NCI-H82 (cell line): ENCODE measurements at places on chromosomes 5 and 9.

- DNase-seq, result peak; percentile 75
Observed at GRCh38 chr9:17578911-17579793, at the start of gene SH3GL2. TSS of gene SH3GL2 (plus strand) at chr9:17579066.

- no peak for DNase-seq
Observed at GRCh38 chr5:111201705-111202104, 22.5 kb upstream of the CAMK4 start.

GRCh38 chr9:134804871-134805270, 75.7 kb upstream of the FCN2 start:
- DNase-seq, result no peak

- DNase-seq, result peak; percentile 72
Observed at GRCh38 chr9:125749951-125750626, 2.9 kb downstream of the PBX3 start.

DNA sequence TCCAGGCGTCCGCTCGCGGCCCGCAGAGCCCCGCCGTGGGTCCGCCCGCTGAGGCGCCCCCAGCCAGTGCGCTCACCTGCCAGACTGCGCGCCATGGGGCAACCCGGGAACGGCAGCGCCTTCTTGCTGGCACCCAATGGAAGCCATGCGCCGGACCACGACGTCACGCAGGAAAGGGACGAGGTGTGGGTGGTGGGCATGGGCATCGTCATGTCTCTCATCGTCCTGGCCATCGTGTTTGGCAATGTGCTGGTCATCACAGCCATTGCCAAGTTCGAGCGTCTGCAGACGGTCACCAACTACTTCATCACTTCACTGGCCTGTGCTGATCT, 294 bp downstream of the ADRB2 start:
- DNase-seq, result no peak

DNA sequence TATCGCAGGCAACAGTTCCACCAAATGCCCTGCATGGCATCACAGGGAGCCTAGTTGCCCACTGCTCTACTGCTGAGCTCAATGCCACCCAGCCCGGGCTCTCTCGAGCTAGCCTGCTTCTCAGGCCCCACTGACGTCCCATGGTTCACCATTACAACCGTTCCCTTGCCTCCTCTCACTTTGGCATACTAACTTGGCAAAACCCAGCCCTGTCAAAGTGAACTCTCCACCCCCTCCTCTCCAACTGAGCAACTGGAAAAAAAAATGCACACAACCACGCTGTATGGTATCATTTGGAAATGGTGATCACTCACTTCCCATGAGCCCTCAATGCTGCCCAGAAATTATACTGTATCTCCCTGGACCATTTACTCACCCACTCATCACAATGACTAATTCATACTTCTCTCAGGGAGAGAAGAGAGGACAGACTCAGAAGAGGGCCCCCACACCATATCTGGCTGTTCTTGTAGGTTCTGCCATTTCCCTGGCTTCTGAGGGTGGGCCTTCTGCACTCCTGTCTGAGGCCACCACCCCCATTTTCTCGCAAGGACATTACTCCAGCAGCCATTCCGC, 51.4 kb upstream of the RARS1 start:
- DNase-seq, result no peak

GRCh38 chr9:650362-650761, 191.1 kb upstream of the DMRT1 start:
- no peak for DNase-seq

GRCh38 chr9:115883467-115884329, 269.9 kb upstream of the PAPPA start:
- DNase-seq, result peak; percentile 51

DNA sequence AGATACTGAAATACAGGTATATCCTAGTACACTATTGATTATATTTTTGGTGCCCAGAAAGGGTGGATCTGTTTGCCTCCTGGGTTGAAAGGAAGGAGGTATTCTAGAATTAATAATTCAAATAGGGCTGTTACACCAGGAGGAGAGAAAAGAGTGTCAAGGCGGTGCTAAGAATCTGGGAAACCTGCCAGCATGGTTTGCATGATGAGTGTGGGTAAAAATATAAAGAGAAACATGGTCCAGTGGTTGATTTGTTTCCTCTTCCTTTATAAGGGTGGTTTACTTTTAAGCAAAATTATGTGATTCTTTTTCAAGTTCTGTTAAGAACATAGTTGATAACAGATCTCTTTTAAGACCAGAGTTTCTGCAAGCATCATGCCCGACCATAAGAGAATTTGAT, 69.4 kb upstream of the NFIB start:
- DNase-seq, result no peak

- DNase-seq, result no peak
Observed at GRCh38 chr5:39466846-39467245, 42.1 kb upstream of the DAB2 start.

- DNase-seq, result no peak
Observed at GRCh38 chr5:142803428-142804125, 33.4 kb downstream of the ARHGAP26 start.

- no peak for DNase-seq
Observed at GRCh38 chr5:1865486-1865885, 17.2 kb downstream of the IRX4 start.

- no peak for DNase-seq
Observed at GRCh38 chr5:79898611-79899010, 92.5 kb downstream of the MTX3 start.

DNA sequence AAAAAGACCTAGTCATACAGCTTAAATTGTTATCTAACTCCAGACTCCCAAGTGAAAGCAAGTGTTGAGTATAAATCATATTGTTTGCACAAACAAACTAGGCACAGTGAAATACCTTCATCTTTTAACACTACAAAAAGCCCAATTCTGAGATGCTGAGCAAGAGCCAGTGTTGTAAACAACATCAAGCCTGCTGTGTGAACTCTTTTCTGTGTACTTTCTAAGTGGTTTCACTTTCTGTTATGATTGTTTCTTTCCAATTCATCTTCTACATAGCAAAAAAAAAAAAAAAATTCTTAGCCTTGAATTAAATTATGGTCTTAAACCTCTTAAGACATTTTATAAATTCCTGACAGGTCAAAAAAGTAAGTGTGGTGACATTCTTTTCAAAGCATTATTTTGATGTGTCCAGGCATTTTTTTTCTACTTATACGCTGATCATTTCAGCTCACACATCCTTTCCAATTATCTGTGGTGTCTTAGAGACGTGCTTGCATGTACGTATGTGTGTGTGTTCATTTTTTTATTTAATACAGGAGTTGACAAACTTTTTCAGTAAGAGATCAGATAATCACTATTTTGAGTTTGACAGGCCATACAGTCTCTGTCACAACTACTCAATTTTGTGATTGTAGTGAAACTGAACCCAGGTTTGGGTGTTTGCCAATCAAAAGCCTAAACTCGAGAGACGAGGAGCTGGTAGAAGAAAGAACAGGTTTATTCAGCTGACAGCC, 556.1 kb downstream of the CDH9 start:
- no peak for DNase-seq

DNA sequence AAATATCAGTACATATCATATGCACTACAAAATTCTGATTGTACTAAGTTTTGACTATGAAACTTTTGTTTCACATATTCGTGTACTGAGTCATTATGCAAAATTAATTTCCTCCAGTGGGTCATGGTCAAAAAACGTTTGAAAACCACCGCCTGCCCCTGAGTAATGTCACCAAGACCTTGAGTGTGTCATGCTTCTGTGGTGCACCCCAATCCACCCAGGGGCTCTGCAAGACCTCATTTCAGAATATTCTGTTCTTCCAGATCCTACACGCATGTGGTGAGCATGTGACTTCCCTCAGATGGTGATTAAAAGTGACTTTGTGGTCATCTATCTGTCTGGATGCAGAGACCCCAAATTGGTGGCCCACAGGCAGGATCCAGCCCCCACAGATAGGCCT, 31.0 kb downstream of the ABLIM3 start:
- DNase-seq, result no peak

GRCh38 chr5:24555229-24555628, 89.5 kb downstream of the CDH10 start:
- DNase-seq, result peak; percentile 75

- DNase-seq, result peak; percentile 36
Observed at GRCh38 chr5:59328709-59329296, 564.7 kb downstream of the PDE4D start.

GRCh38 chr5:16863469-16863946, 72.6 kb downstream of the MYO10 start:
- peak; percentile 57 for DNase-seq

- no peak for DNase-seq
Observed at GRCh38 chr5:175640106-175640775, 17.6 kb upstream of the HRH2 start.

- no peak for DNase-seq
Observed at GRCh38 chr5:139655727-139656271, 7.7 kb downstream of the CXXC5 start.

GRCh38 chr5:146111409-146111808, 6.0 kb upstream of the PLAC8L1 start:
- no peak for DNase-seq

GRCh38 chr9:127388037-127388855, 8.7 kb upstream of the SLC2A8 start:
- no peak for DNase-seq

DNA sequence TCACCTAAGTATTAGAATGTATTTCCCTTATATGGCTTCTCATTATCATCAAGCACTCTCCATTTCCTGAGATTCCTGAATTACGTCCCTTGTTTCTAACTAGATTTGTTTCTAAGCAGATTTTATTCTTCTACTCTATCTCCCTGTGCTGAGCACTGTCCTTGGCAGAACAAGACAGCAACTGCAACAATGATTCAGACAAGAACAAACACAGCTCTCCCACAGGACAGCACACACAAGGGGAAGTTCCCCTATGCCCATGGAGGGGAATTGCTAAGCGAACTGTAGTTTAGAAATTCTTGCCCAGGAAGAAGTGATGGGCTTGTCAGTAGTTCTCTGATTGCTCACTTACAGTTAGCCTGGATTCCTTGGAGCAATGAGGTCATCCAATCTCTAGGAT, 759.9 kb downstream of the DTWD2 start:
- no peak for DNase-seq

GRCh38 chr5:849651-850301, 1.0 kb downstream of the ZDHHC11 start:
- no peak for DNase-seq

DNA sequence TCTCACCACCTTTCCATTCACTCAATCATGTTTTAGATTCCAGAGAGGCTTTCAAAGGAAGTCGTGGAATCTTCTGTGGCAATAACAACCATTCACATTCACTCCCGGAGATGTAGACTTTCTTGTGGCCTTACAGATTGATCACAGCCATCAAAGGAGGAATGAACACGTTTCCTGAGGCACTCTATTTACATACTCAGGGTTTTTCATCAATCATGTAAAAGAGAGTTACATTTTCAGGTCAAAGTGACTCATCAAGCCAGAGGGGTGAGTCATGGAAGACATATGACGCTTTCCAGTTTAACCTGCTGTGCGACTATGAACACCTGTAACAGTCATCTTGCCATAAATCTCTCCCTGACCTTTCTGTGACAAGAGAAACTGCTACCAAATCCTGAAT, 39.3 kb upstream of the RAD23B start:
- no peak for DNase-seq

DNA sequence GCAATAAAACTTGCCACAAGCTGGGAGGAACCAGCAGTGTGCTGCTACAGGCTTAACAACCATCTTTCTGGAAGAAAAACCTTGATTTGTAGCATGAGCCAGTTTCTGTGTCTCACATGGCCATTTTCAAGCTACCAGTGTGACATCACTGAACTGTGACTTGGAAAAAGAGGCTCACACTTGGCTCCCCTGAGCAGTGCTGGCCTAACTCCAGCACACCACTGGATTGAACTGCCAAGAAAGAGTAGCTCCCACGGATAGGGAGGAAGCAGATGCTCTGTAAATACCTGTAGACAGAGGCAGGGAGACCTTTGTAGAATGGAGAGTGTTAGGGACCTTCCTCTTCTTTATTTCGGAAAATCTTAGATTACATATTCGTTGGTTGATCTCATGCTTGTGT, 197.9 kb downstream of the SH3GL2 start:
- no peak for DNase-seq

DNA sequence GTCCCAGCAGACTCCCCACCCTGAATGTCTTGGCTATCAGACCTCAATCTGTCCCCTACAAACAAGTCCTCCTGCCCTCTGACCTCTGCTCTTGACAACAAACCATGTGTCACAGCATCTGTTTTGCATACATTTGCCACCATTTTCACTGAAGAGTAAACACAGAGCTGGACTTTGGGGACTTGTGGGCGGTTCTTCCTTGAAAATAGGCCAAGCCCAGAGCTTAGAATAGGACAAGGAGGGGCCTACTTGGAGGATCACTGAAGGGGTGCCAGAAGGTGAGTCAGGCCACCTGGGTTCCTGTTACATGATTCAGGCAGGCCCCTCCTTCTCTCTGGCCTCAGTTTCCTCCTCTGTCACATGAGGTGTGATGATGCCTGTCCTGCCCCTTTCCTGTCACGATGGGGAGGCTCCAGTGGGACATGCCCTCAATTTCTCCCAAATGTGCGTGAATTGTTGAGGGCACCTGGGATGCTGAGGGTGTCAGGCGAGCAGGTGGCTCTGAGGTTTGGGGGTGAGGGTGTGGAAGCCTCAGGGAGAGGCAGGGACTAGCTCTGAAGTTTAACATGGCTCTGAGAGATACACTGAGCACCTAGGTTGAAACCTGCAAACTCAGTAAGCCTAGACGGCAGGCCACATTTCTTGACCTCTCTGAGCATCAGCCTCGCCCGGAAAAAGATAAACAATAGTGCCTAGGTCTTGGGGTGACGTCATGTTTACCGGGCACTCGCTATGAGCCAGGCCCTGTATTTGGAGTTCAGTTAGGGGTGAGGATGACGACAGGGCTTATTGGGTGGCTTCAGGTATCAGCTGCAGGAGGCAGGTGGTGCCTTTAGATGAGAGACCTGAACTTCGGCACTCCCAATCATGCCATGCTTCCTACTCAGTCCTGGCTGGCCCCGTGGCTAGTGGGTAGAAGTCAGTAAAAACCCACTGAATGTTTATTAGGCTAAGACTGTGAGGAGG, 107.6 kb upstream of the PITX1 start:
- no peak for DNase-seq

DNA sequence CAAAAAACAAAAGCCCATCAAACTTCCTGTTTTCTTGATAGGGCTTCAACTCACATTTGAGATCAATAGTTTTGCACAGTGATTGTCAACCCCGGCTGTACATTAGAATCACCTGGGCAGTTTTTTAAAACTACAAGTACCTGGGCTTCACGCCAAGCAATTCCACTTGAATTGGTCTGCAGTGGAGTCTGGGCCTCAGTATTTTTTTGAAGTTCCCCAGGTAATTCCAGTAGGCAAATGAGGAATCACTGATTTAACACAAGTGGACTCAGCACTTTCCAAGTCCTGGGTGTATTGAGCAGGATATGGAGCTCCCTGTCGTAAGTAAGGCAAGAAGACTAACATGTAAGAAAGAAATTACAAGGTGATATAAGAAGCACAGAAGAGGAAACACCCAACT, 14.8 kb upstream of the SMIM15 start:
- DNase-seq, result no peak
